Endothelial cell of umbilical vein (primary cell): ENCODE measurements at places on chromosomes 5 and 9. TPM values are rescaled to one million over a fixed set of nuclear protein-coding genes. Genes with fewer than 3 reads are reported as not detected.

- no peak overlapping the region for H3K27ac ChIP-seq
- no peak overlapping the region for H3K4me3 ChIP-seq
- peaks cover 4% of the 10 kb centered on the region for H3K27me3 ChIP-seq
- DNase-seq: peak; percentile 22
- H3K36me3 ChIP-seq: no peaks in the 10 kb centered on the region
- no peaks in the 10 kb centered on the region for H3K4me1 ChIP-seq
These were observed 68.3 kb downstream of the KCNIP1 start for GRCh38 chr5:170571875-170572852.

The TEX48 gene
- not detected in 2 replicates for total RNA-seq

GRCh38 chr5:32163785-32164184, 10.3 kb downstream of the GOLPH3 start:
- no peaks in the 10 kb centered on the region for H3K27me3 ChIP-seq
- no peak for DNase-seq
- no peak overlapping the region for H3K4me3 ChIP-seq
- no peaks in the 10 kb centered on the region for H3K4me1 ChIP-seq

- H3K27ac ChIP-seq: no peak overlapping the region
- H3K4me1 ChIP-seq: peaks cover 13% of the 10 kb centered on the region
- H3K36me3 ChIP-seq: peaks cover 4% of the 10 kb centered on the region
- H3K27me3 ChIP-seq: no peaks in the 10 kb centered on the region
These were observed 32.2 kb downstream of the EXD3 start for GRCh38 chr9:137390553-137391410.

The KLF9 gene
- 17.2 and 23.1 TPM in 2 replicates for total RNA-seq

DNA sequence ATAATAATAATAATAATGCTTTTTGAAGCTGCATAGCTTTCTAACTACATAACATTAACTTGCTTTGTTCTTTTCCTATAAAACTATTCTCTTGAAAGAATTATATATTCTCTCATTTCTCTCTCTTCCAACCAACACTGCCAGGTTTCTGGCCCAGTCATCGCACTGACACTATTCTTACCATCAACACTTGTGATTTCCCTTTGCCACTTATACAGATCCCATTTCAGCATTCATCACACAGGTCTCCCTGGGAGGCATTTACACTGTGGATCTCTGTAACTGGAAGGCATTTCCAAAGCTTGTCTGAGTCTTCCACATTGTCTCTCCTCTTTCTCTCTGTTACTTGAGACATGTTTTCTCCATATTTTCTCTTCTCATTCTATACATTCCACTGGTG, 777.8 kb upstream of the ACO1 start:
- peaks cover 18% of the 10 kb centered on the region for H3K4me1 ChIP-seq
- no peak overlapping the region for H3K4me3 ChIP-seq
- no peaks in the 10 kb centered on the region for H3K36me3 ChIP-seq
- no peak overlapping the region for H3K27ac ChIP-seq

GRCh38 chr9:95732802-95733688, 142.4 kb upstream of the ERCC6L2 start:
- H3K4me1 ChIP-seq: no peaks in the 10 kb centered on the region
- no peaks in the 10 kb centered on the region for H3K27me3 ChIP-seq
- H3K36me3 ChIP-seq: no peaks in the 10 kb centered on the region
- H3K4me3 ChIP-seq: no peak overlapping the region
- DNase-seq: no peak
- no peak overlapping the region for H3K27ac ChIP-seq

- H3K27ac ChIP-seq: no peak overlapping the region
- H3K36me3 ChIP-seq: no peaks in the 10 kb centered on the region
- no peaks in the 10 kb centered on the region for H3K27me3 ChIP-seq
These were observed 215.4 kb downstream of the GLIS3 start for GRCh38 chr9:4084435-4084818.

DNA sequence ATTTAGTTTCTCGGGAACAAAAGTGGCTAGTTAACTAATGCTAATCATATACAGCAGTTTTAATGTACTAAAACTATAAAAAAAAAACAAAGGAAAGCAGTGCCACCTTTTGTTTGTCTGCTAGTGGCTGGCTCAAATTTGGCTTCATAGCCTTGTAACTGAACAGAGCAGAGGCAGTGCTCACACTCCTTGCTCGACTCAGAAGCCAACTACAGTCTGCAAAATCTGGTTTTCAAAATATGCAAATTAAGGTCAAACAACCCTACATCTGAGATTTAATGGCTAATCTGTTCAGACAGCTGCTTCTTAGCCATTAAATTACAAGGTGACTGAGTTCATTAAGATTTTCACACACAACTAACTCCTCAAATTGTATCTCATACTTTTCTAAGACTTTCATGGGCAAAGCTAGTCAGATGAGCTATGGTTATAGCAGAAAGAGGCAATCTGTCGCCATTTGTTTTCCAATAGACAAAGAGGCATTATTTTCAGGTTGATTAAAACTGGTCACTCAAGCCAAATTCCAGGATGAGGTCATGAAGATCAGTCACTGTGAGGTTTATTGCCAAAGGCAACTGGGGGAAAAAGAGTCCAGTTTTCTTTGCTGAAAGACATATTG, 56.8 kb upstream of the EPB41L4A start:
- DNase-seq: peak; percentile 64
- no peaks in the 10 kb centered on the region for H3K36me3 ChIP-seq
- H3K27me3 ChIP-seq: no peaks in the 10 kb centered on the region
- H3K4me1 ChIP-seq: peaks cover 22% of the 10 kb centered on the region
- H3K27ac ChIP-seq: no peak overlapping the region
- no peak overlapping the region for H3K4me3 ChIP-seq

DNA sequence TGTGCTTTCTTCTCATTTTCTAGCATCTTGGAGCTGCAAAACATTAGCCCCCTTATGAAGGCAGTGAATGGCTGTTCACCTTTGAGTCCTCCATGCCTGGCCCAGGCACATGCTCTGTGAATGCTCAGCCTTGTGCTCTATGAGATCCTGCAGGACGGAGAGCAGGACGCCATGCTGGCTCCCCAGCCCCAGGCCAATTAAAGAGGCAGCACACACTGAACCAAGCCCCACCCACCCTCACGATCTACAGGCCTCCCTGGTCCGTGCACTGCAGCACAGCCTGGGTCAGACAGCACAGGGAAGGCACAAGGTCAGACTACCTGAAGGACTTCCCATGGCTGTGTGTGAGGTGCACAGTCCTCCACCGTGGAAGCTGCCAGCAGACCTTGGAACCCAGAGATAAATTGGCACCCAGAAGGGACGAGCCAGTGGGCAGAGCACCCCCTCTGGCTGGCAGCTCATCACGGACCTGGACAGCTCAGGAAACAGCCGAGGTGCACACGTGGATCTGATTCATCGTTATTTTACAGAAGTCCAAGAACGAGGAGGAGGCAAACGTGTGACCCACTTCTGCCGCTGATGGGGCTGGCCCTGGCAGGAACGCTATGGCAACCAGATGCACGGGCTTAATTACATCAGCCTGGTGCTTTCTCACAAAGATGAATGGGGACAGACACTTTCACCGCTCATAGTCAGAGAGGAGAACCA, 59.5 kb downstream of the OLFM1 start:
- DNase-seq: no peak
- no peak overlapping the region for H3K4me3 ChIP-seq
- H3K27me3 ChIP-seq: no peaks in the 10 kb centered on the region
- no peaks in the 10 kb centered on the region for H3K4me1 ChIP-seq
- H3K36me3 ChIP-seq: no peaks in the 10 kb centered on the region

The ARHGEF28 gene
- total RNA-seq: 108 and 116 TPM in 2 replicates

GRCh38 chr5:141880961-141881801, 3.0 kb upstream of the PCDH1 start:
- H3K36me3 ChIP-seq: no peaks in the 10 kb centered on the region
- no peak for DNase-seq
- peaks cover 44% of the 10 kb centered on the region for H3K27me3 ChIP-seq
- no peak overlapping the region for H3K4me3 ChIP-seq

DNA sequence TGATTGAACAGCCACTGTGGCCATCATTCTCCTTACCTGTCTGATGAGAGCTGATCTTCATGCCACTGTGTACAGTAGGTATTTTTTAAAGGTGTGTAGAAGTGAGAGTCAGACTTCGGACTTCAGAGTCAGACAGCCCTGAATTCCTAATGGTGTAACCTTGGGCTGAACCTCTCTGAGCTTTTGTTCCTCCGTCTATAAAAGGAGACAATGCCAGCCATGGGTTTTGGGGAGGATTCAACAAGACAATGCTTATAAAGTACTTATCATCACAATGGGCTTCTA, 18.7 kb downstream of the GSN start:
- H3K4me3 ChIP-seq: peak overlapping the region; percentile 20
- H3K4me1 ChIP-seq: peaks cover 69% of the 10 kb centered on the region
- DNase-seq: no peak
- H3K27me3 ChIP-seq: no peaks in the 10 kb centered on the region

DNA sequence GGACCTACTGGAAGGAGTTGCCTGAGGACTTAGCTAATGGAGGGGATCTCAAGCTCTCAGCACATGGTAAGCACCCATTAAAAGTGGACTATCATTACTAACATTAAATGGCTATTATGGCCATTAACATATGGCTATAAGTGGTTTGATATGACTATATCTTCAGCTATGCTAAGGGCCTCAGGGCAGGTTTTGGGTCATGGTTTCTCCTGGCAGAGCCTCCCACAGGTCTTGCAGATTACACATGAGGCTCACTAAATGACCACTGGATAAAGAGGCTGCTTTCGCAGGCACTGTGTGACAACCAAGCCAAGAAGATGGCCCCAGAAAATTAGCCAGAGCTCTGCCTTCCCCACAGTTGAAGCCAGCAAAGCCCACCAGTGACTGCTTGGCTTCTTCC, 15.4 kb downstream of the CCNJL start:
- no peaks in the 10 kb centered on the region for H3K36me3 ChIP-seq
- no peak overlapping the region for H3K4me3 ChIP-seq

DNA sequence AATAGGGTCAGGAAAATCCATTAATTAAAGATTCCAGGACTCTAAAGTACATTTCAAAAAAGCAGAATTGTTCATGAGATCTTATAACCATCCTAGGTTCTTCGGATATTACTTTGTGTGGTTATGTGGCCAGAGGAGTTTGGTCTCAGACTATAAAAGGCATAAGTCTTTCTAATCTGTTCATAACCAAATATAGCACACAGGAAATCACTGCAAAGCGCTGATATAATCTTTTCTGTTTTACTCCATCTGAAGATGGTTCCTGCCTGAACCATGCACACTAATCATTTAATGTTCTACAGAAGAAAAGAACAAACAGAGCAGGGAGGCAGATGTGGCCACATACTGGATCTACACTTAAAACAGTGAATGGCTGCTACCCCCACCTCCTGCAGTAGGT, 182.8 kb downstream of the SEMA5A start:
- no peaks in the 10 kb centered on the region for H3K4me1 ChIP-seq
- no peaks in the 10 kb centered on the region for H3K27me3 ChIP-seq
- H3K4me3 ChIP-seq: no peak overlapping the region
- DNase-seq: no peak
- H3K36me3 ChIP-seq: no peaks in the 10 kb centered on the region
- no peak overlapping the region for H3K27ac ChIP-seq

The FBP2 gene
- total RNA-seq: not detected in 2 replicates

- DNase-seq: no peak
- no peaks in the 10 kb centered on the region for H3K36me3 ChIP-seq
- H3K27ac ChIP-seq: no peak overlapping the region
- H3K4me1 ChIP-seq: peaks cover 5% of the 10 kb centered on the region
- no peaks in the 10 kb centered on the region for H3K27me3 ChIP-seq
- H3K4me3 ChIP-seq: no peak overlapping the region
These were observed 560.7 kb downstream of the PSAT1 start for GRCh38 chr9:78857373-78858225.

DNA sequence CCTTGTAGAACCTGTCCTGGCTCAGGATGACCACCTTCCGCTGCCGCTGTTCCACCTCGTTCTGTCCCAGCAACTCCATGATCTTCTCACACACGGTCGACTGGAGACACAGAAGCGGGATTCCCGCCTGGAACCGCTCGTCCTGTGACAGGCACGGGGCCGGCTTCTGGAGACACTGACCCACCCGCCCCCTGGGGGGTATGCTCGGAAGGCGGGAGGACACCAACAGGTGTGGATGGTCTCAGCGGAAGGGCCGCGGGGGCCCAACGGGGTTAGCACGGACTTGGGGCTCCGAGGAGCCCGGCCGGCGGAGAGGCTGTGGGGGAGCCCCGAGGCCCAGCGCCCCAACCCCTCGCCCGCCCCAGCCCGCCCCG, 530 bp downstream of the UCK1 start:
- H3K27ac ChIP-seq: no peak overlapping the region
- peaks cover 4% of the 10 kb centered on the region for H3K4me1 ChIP-seq
- H3K4me3 ChIP-seq: peak overlapping the region; percentile 40
- peaks cover 25% of the 10 kb centered on the region for H3K36me3 ChIP-seq

The COL23A1 gene
- total RNA-seq: not detected in 2 replicates

DNA sequence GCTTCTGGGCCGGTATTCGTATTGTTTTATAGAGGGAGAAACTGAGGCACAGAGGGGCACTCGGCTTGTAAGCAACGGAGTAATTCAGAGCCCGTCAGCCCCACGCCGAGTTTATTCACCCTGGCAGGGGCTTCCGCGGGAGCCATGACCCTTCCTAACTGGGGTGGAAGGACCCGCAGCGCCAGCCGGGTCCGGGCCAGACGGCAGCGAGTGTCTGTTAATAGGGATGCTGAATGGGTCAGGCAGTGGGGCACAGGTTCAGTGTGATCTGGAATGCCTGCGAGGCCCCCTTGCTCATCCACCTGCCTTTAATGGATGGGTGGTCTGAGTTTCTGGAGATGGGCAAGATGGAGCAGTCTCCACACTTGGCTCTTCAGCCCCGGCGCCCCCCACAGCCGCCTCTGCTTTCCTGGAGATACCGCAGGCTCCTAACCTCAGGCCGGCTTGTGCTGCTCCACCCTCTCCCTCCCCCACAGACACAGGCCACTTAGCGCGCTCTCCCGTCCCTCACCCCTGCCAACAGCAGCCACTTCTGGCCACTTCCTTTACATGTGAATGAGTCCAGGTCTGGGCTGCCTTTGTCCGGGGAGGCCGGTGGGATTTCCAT, 147.1 kb downstream of the ERCC6L2 start:
- H3K27me3 ChIP-seq: peaks cover 42% of the 10 kb centered on the region
- no peak overlapping the region for H3K27ac ChIP-seq
- no peak for DNase-seq
- no peaks in the 10 kb centered on the region for H3K36me3 ChIP-seq
- peaks cover 9% of the 10 kb centered on the region for H3K4me1 ChIP-seq

DNA sequence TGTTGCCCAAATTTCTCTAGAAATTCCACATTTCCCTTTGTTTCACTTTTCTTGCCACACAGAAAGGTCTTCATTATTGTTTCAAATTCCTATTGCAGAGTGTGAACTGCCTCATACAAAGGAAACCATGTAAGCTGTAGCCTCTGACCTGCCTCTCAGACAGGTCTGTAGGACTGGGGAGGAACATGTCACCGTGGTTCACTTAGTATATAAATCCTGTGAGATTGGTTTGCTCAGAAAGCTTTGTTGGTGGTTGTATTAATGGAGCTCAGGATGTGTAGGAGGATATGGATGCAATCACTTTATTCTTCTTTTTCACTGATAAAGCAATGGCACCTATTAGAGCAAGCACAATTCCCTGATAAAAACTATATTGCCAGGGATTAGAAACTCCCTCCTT, 4.2 kb downstream of the SGCD start:
- H3K36me3 ChIP-seq: no peaks in the 10 kb centered on the region
- no peaks in the 10 kb centered on the region for H3K27me3 ChIP-seq
- H3K4me1 ChIP-seq: no peaks in the 10 kb centered on the region
- no peak overlapping the region for H3K4me3 ChIP-seq

- H3K27me3 ChIP-seq: no peaks in the 10 kb centered on the region
- H3K4me1 ChIP-seq: peaks cover 10% of the 10 kb centered on the region
- no peak overlapping the region for H3K27ac ChIP-seq
These were observed 207.7 kb downstream of the PIK3R1 start for GRCh38 chr5:68423154-68423811.
